SW 1271 (cell line): ENCODE measurements at places on chromosomes 6 and 20.

GRCh38 chr20:346640-347316 is at the start of gene NRSN2:
Gene NRSN2, plus strand, starts transcription at chr20:347111. Its CDS starts 2,533 bp downstream, at chr20:349644.
- DNase-seq: peak; percentile 76

- no peak for DNase-seq
These were observed 24.4 kb upstream of the ID1 start for GRCh38 chr20:31580706-31581105.

- no peak for DNase-seq
These were observed 64.4 kb upstream of the NHSL1 start for GRCh38 chr6:138563650-138564049.

- DNase-seq: no peak
These were observed 41.2 kb upstream of the PROKR2 start for GRCh38 chr20:5357946-5358345.

DNA sequence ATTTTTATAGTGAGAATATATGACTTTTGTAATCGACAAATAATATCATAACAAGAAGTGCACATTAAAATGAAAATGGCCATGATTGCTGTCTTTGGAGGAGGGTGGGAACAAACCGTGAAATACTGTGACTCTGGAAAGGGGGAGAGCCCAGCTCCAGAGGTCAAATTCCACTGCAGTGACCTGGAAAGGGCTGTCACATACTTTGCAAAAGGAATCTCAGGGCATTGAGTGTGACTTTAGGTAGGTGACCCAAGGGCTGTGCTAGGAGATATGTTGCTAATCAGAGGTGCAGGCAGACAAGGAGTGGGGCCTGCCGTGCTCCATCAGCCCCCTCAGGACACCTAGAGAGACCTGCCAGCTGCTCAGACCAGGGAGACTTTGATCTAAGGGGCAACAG is 28.1 kb upstream of the BMP7 start:
- no peak for DNase-seq

DNA sequence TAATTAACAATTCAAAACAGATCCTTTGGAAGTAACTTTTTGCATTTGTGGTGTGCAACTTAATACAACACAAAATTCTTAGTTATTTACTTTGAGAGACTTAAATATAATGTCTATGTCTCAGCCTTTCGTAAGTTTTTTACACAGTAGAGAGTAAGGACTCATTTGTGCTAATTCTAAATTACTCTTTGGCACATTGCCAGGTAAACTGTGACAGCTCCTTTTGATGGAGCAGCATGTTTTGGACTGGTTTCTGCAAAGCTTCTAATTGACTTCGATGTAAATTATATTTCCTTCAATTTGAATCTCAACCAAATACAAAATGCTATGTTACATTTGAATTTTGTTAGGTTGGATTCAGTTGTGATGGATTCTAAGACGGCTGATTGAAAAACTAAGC is 450.7 kb upstream of the OPRM1 start:
- DNase-seq: no peak

DNA sequence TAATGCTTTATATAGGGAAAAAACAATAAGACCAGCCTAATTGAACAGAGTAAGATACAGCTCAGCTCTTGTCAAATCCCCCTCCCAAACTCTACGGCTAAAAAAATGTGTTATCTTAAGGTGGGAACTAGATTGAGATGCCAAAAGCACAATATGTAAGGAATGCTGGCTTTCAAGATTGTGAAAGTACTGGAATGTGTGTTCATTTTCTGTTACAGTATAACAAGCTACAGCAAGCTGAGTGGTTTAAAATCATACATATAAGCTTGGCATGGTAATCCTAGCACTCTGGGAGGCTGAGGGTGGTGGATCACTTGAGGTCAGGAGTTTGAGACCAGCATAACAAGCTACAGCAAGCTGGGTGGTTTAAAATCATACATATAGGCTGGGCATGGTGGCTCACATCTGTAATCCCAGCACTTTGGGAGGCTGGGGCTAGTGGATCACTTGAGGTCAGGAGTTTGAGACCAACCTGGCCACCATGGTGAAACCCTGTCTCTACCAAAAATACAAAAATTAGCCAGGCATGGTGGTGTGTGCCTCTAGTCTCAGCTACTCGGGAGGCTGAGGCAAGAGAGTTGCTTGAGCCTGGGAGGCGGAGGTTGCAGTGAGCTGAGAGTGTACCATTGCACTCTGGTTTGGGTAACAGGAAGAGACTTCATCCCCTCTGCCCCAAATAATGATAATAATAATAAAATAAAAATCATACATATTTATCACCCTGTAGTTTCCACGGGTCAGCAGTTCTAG is 297.7 kb downstream of the DOK5 start:
- no peak for DNase-seq

DNA sequence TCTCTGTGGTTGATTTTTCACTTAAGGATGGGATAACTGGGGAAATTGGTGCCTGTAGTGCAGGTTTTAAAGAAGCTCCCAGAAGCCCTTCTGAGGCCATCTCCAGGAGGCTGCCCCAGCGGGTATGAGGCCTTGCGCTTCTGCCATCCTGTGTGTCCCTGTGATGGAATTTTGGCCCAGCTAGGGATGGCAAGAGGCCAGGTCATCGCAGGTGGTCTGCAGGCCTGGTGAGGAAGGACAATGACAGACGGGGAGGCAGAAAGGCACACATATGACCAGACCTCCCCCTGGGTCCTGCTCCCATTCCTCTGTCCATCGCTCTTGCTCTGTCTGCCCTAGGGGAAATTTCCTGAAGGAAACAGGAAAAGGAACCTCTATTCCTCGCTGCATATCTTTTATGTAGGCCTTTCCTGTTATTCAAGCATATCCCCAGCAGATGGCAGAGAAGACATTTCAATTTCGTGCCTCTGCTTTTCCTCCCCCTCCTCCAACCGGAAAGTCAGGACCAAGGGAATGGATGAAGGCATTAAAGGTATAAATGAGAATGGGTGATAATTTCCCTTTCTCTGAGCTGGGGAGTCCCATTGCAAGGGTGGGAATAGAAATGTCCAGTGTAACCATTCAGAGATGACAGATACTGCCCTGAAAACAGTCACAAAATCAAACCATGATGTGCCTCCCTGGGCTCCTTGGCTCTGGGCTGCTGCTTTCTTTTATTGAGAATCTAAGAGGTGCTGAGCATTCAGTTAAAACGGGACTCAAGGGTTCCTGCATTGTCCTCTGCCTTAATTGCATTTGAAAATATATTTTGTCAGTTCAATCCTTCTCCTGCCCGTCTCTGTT is 17.6 kb upstream of the HLA-F start:
- no peak for DNase-seq

DNA sequence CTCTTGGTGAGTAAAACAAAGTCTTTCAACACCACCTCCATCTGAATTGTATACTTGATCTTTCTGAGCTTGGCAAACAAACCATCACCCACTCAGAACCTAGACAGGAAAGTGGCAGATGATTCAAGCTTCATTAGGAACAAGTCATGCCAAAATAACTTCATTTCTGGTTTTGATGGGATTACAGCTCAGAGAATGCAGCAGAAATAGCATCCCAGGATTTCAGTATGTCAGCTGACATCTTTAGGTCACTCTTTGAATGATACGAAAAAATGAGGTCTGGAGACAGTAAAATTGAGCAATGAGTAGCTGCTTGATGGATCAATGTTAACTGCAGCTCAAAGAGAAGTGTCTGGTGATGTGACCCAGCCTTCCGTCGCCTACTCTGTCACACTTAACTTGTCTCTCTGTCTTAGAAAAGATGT is 92.4 kb downstream of the GJA10 start:
- no peak for DNase-seq

DNA sequence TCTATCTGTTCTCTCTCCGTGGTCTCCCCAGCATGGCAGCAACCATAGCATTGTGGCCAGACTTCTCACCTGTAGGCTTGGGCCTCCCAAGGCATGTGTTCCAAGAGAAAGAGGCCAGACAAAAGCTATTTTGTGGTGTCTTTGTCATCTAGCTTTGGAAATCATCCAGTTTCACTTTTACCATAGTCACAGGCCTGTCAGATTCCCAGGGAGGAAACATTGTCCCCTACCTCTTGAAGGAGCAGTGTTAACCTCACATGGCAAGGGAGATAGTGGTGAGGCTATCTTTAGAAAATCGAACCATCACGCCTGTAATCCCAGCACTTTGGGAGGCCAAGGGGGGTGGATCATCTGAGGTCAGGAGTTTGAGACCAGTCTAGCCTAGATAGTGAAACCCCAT is 42.3 kb upstream of the RALGAPA2 start:
- DNase-seq: no peak

DNA sequence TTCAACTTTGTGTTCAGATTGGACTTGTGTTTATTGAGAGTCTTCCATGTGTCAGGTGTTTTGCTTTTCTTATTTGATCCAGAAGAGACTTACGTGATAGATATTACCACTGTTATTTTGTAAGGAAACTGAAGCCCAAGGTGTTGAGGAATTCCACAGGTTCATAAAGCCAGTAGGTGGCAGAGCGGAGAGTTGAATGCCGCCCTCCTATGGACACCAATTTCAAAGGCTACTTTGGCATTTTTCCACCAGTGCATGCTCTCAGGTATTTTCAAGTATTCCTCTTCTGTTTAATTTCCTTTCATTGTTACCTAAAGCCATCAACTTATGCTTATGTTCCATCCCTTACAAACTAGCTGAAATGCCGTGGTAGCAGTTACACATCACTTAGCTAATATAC is 14.0 kb upstream of the COL10A1 start:
- DNase-seq: no peak

GRCh38 chr20:13355411-13355810 is 134.3 kb downstream of the ISM1 start:
- DNase-seq: no peak

GRCh38 chr6:131430531-131430930 is 142.5 kb upstream of the ARG1 start:
- no peak for DNase-seq

DNA sequence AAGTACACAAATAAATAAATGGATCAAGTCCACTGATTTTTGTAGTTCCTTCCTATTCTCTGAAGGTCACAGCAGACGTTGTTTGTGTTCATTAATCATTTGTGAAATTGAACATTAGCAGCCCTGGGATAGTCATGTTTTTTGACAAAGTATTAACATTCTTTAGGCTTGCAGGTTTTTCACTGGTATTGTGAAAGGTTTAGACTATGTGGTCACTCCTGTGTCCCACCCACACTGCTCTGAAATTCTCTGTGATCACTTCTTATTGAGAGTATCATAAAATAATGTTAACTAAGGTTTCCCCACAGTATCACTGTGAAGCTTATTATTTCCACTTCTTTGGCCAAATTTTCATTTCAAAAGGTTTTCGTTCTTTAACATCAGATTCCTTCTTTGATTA is 3.5 kb downstream of the FAM83B start:
- DNase-seq: no peak

GRCh38 chr6:30823534-30823865 is 60.8 kb upstream of the DDR1 start:
- DNase-seq: no peak

DNA sequence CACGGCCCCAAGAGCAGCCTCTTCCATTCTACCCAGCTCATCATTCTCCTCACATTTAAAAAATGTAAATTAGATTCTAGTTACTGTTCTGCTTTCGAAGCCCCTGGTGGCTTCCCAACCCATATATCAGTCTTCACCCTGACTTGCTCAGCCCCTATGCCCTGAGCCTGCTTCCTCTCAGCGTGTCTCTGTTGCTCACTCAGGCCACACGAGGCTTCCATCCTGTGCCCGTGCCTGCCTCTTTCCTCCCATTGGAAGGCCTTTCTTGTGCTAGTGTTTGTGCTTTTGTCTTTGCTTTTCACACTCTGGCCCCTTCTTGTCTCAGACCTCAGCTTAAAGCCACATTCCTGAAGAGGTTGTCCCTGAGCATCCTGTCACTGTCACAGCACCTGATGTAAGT is 78.1 kb downstream of the AFDN start:
- DNase-seq: no peak

DNA sequence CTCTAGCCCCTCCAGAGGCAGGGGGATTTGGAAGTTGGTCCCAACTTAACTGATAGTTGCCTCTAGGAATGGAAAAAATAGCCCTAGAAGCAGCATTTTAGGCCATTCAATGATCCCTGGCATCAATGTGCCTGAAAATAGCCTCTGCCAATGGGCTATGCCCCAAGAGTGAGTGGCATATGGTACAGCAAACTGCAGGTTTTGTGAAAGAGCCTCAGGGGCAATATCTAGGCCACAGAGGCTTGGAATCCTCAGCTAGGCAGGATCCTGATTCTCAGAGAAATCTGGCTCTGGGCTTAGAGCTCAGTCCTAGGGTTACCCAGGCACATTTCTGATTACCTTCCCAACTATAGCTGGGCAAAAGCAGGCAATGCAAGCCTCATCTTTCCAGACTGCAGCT is 104.4 kb upstream of the MOCS1 start:
- DNase-seq: no peak

GRCh38 chr20:58637466-58638213 is 13.4 kb upstream of the STX16 start:
- DNase-seq: no peak

DNA sequence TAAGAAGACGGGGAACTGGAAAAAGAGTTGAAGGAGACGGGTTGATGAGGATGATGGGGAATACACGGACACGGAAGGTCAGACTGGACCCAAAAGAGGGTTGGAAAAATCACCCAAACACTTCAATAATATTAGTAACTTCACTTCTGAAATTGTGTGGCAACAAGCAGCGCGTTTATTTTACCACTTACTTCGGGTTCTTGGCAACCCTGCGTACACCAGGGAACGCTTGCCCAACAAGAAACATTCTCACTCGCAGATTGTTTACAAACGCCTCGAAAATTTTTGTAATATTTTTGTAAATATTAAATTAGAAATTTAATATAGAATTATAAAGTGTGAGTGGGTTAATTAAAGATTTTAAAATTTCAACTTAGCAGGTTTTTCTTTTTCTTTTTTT is 99.5 kb downstream of the CEBPB start:
- DNase-seq: no peak

DNA sequence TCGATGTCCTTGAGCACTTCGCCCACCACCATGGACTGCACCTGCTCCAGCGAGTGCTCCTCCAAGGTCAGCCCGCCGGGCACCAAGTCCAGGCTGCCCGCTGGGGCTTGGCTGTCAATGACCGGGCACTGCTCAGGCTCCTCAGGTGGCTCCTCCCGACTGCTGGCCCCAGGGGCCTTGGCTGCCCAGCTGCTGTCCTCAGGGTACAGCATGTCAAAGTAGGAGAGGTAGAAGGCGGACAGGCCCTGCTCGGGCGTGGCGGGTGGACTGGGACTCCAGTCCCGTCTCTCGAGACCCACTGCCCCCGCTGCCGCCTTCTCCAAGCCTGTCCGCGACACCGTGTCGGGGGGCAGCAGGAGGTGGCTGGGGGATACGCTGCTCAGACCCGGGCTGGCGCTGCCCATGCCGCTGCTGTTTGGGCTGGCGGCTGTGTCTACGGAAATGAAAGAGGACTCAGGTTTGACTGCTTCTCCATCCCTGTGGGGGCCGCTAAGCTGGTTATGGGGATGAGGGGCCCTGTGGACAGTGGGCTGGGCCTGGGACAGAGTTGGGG is 12.0 kb downstream of the SPDEF start:
- no peak for DNase-seq

- no peak for DNase-seq
These were observed 2.9 kb upstream of the HIVEP2 start for GRCh38 chr6:142947714-142948480.

- DNase-seq: no peak
These were observed 36.5 kb downstream of the ZNF217 start for GRCh38 chr20:53557130-53557529.

- DNase-seq: no peak
These were observed 28.7 kb upstream of the KIAA1586 start for GRCh38 chr6:57017841-57018240.
